GM12878 (cell line): ENCODE measurements at places on chromosomes 7 and 10. TPM values are rescaled to one million over a fixed set of nuclear protein-coding genes. Genes with fewer than 3 reads are reported as not detected.

DNA sequence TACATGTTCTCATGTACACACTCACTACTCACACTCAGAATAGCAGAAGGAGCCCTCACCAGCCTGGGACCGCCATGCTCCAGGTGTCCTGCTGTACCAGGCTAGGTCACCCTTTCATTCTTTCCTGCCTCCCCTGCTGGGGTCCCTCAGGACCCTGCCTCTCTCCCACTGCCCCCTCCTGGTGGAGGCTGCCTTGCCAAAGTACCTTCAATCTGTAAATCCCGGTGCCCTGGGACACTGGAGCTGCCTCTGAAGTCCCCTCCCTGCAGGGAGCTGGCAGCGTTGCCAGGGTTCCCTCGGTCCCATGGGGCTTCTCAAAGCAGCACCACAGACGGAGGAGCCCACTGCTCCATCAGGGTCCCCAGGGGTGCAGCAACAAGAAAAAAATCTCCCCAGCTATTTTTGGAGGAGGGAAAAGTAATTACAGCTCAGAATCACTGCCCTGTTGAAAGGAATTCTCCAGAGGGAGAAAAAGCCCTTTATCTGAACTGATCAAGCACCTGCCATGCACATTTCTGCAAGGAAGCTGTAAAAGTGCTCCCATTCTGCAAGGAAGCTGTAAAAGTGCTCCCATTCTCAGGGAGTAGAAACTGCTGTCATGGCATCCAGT, 259.9 kb downstream of the PTPRN2 start:
- no peak for DNase-seq
- no peaks in the 10 kb centered on the region for H3K27me3 ChIP-seq
- no peaks in the 10 kb centered on the region for H3K36me3 ChIP-seq
- H3K4me1 ChIP-seq = no peaks in the 10 kb centered on the region

DNA sequence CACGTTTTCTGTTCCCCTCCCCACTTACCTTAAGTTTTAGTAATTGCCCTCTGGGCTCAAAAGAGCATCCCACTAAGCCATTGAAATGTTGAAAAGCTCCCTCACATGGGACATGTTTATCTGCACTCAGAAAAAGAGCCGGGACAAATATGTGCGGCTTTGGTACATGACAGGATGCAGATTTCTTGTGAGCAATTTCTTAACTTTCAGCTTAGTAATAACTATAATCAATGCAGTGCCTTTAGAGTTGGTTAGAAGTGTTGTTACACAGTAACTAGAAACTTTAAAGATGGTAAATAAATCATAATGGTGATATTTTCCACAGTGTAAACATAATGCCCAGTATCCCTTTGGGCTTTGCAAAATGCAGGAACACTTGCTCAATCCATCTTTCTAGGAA, 89.2 kb downstream of the ZNF365 start:
- peaks cover 3% of the 10 kb centered on the region; the same call in 1 of the 2 replicates for H3K4me1 ChIP-seq
- no peaks in the 10 kb centered on the region for H3K36me3 ChIP-seq
- H3K27ac ChIP-seq = no peak overlapping the region
- no peak for DNase-seq

- H3K4me3 ChIP-seq = no peak overlapping the region
- no peaks in the 10 kb centered on the region; the same call in 1 of the 2 replicates for H3K36me3 ChIP-seq
- no peak overlapping the region for H3K27ac ChIP-seq
- no peaks in the 10 kb centered on the region for H3K27me3 ChIP-seq
- peaks cover 21% of the 10 kb centered on the region for H3K4me1 ChIP-seq
Observed at GRCh38 chr10:14579405-14579804, 195.3 kb downstream of the FAM107B start.

- H3K36me3 ChIP-seq = no peaks in the 10 kb centered on the region
- H3K27ac ChIP-seq = no peak overlapping the region
- H3K27me3 ChIP-seq = peaks cover 4% of the 10 kb centered on the region
- peaks cover 8% of the 10 kb centered on the region for H3K4me1 ChIP-seq
Observed at GRCh38 chr10:49294731-49295130, 4.2 kb upstream of the C10orf71 start.

SLC18A2 gene
- not detected in 2 replicates for total RNA-seq

DNA sequence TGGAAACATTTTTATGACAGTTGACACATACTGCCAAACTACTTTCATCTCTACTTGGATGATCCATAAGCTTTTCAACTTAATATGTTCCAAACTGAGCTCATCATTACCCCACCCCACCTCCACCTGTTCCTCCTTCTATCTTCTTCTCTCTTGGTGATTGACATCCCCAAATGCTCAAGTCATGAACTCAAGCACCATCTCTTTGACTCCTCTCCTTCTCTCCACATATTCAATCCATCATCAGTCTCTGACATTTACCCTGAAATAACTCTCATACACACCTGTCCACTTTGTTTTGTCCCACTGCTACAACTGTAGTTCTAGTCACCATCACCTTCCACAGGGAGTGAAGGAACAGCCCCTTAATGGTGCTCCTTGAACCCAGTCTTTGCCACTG, 43.3 kb downstream of the SGCE start:
- no peaks in the 10 kb centered on the region for H3K27me3 ChIP-seq
- no peaks in the 10 kb centered on the region for H3K36me3 ChIP-seq
- H3K4me3 ChIP-seq = no peak overlapping the region
- H3K4me1 ChIP-seq = no peaks in the 10 kb centered on the region

- H3K4me3 ChIP-seq = no peak overlapping the region
- no peaks in the 10 kb centered on the region for H3K36me3 ChIP-seq
- no peak for DNase-seq
Observed at GRCh38 chr7:106629516-106629915, 31.4 kb downstream of the CCDC71L start.

- no peaks in the 10 kb centered on the region for H3K27me3 ChIP-seq
- H3K4me3 ChIP-seq = no peak overlapping the region
- H3K4me1 ChIP-seq = no peaks in the 10 kb centered on the region
- no peaks in the 10 kb centered on the region for H3K36me3 ChIP-seq
- no peak for DNase-seq
Observed at GRCh38 chr10:35925493-35925892, 283.4 kb upstream of the FZD8 start.

DNA sequence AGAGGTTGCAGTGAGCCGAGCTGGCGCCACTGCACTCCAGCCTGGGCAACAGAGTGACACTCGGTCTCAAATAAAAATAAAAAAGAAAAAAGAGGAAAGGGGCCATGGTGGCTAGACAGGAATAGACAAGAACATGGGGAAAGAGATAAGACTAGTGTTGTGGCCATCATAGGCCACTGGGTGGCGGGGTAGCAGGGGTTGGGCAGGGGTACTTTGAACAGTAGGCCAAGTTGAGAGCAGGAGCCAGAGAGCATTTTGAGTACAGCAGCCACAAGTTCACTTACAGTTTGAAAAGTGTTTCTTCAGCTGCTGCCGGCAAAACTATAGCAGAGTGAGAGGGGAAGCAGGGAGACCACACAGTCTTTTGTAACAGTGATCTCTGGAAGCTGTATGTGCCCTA, 656.0 kb downstream of the CNTNAP2 start:
- DNase-seq = no peak
- H3K27me3 ChIP-seq = no peaks in the 10 kb centered on the region
- H3K27ac ChIP-seq = no peak overlapping the region
- H3K4me1 ChIP-seq = no peaks in the 10 kb centered on the region

CEP55 gene
- total RNA-seq = 37.5 and 38.7 TPM in 2 replicates

DNA sequence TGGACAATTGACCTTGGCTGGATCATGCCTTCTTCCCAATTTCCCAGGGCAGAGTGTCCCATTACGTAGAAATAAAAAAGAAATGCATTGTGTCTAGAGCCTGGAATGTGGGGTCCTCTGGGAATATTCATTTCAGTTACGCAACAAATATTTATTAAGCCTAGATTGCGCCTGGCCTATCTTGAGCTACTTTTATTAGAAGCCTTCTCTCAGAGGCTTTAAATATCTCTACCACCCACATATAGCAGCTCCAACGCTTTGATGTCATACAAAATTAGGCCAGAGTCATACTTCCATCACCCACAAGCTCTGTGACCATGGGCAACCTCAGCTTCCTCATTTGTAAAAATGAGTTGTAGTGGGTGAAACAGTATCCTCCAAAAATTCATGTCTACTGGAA, 24.9 kb upstream of the CARD11 start:
- H3K4me3 ChIP-seq = no peak overlapping the region
- no peaks in the 10 kb centered on the region for H3K36me3 ChIP-seq
- peak overlapping the region; percentile 42; the same call in 1 of the 2 replicates for H3K27ac ChIP-seq
- DNase-seq = peak; percentile 35

DNA sequence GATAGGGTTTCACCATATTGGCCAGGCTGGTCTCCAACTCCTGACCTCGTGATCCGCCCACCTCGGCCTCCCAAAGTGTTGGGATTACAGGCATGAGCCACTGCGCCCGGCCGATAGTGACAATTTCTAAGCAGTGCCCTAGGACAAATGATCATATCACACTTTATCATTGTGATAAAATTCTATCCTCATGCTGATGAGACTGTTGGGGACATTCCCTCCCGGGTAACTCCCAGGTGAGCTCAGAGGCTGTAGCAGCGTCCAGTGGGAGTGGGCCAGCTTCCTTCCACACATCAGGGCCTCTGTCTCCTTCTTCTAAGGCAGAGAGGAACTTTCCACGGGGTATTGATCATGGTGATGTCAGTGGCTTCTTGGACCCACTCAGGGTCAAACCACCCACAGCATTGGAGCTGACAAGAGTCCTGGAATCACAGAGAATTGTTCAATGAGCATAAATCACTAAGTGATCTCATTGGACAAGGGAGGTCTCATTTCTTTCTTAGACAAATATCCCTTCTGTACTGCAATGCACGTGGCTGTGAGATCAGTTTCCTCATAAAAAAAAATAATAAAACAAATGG, 256.1 kb downstream of the KLF6 start:
- H3K4me1 ChIP-seq = no peaks in the 10 kb centered on the region
- H3K27ac ChIP-seq = no peak overlapping the region
- no peak overlapping the region for H3K4me3 ChIP-seq
- no peaks in the 10 kb centered on the region; the same call in 1 of the 2 replicates for H3K27me3 ChIP-seq
- DNase-seq = no peak

GRCh38 chr7:29565982-29566746, 2.5 kb downstream of the PRR15 start:
- no peaks in the 10 kb centered on the region for H3K36me3 ChIP-seq
- H3K27me3 ChIP-seq = peaks cover 12% of the 10 kb centered on the region
- no peak for DNase-seq
- H3K27ac ChIP-seq = no peak overlapping the region
- H3K4me1 ChIP-seq = no peaks in the 10 kb centered on the region

GRCh38 chr7:131383417-131384285, 56.0 kb downstream of the MKLN1 start:
- no peaks in the 10 kb centered on the region for H3K4me1 ChIP-seq
- no peaks in the 10 kb centered on the region for H3K27me3 ChIP-seq
- no peaks in the 10 kb centered on the region for H3K36me3 ChIP-seq
- no peak overlapping the region for H3K4me3 ChIP-seq
- no peak overlapping the region for H3K27ac ChIP-seq

- peak overlapping the region; percentile 65 for H3K27ac ChIP-seq
- DNase-seq = no peak
- peaks cover 49% of the 10 kb centered on the region for H3K4me1 ChIP-seq
- H3K27me3 ChIP-seq = no peaks in the 10 kb centered on the region
Observed at GRCh38 chr7:155744971-155745683, 67.1 kb downstream of the SHH start.

CDH23 gene
- 0.16 and 0.26 TPM in 2 replicates for total RNA-seq

- H3K4me3 ChIP-seq = no peak overlapping the region
- H3K4me1 ChIP-seq = no peaks in the 10 kb centered on the region
- H3K36me3 ChIP-seq = no peaks in the 10 kb centered on the region
- DNase-seq = no peak
Observed at GRCh38 chr7:133601617-133602016, 348.7 kb downstream of the EXOC4 start.

ADAM8 gene
- total RNA-seq = 86.1 and 92.7 TPM in 2 replicates

DNA sequence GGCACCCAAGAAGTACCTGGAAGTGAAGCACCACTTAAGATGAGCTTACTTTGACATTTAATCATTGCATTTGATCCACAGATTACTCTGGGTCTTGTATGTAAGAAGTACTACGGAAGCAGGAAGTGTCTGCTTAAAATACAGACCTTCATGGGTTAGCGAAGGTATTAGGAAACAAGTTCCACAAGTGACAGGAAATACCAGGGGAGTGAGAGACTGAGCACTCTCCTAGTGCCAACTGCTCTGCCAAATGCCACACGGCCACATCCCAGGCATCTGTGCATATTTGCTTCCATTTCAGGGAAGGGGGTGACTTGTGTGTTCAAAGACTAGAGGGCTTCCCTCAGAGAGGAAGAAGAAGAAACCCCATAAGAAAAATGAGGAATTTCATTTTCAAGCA, 57.2 kb upstream of the ANK3 start:
- no peaks in the 10 kb centered on the region for H3K36me3 ChIP-seq
- no peak overlapping the region for H3K4me3 ChIP-seq
- no peaks in the 10 kb centered on the region for H3K4me1 ChIP-seq

DNA sequence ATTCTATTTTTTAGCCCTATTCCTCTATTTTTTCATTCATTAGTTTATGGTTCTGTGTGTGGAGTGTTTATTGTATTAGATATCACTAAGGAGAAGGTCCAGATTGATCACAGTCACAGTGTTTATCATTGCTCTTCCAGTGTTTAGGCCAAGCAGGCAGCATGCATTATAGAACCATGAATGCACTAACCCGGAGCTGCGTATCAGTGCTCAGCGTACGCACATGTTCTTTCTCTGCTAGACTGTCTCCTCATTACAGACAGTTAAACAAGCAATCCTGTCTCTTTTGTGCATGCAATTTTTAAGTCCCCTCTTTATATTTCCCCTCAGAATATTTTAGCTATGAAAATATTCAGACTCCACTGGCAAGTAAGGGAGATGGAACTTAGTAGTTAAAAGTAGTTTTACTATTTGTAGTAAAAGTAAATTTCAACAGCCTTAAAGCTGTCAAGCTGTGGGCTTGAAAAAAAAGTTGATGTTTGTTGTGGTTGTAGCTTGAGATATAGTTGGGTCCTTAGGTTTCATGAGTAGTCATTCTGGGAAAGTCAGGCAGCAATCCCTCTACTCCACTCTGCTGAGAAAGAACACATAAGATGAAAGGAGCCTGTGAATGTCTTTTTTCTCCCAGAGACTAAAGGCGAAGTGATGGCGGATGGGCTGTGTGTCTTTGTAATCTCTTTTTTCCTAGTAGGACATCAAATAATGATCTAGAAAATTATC, 260.4 kb downstream of the CDK14 start:
- H3K4me1 ChIP-seq = peaks cover 6% of the 10 kb centered on the region
- no peak overlapping the region for H3K4me3 ChIP-seq

VAX1 gene
- not detected in 2 replicates for total RNA-seq

GRCh38 chr10:118041316-118041715, 5.4 kb downstream of the RAB11FIP2 start:
- no peaks in the 10 kb centered on the region for H3K27me3 ChIP-seq
- H3K27ac ChIP-seq = no peak overlapping the region
- no peak for DNase-seq
- no peaks in the 10 kb centered on the region; the same call in 1 of the 2 replicates for H3K4me1 ChIP-seq
- no peaks in the 10 kb centered on the region for H3K36me3 ChIP-seq
- no peak overlapping the region for H3K4me3 ChIP-seq

THSD7A gene
- total RNA-seq = 0.03 TPM in 1 of 2 replicates, not detected in the other

EVX1 gene
- total RNA-seq = not detected in 2 replicates
